Melanocyte of skin (primary cell): ENCODE measurements at places on chromosomes 12 and 14. TPM values are rescaled to one million over a fixed set of nuclear protein-coding genes. Genes with fewer than 3 reads are reported as not detected.

TTC9 gene
- total RNA-seq, result under 0.01 TPM in 2 replicates

PTPN21 gene
- 4.3 and 4.5 TPM in 2 replicates for total RNA-seq

KRT77 gene
- total RNA-seq, result not detected in 2 replicates

SLC16A7 gene
- total RNA-seq, result 11.0 and 11.6 TPM in 2 replicates

CCDC38 gene
- total RNA-seq, result under 0.01 and 0.15 TPM in 2 replicates

SIX1 gene
- under 0.01 TPM in 1 of 2 replicates, not detected in the other for total RNA-seq
